NK-92 treated with Interleukin-12 subunit alpha and Interleukin-12 subunit beta, amount 100 ng/mL, for 24 hours (cell line): ENCODE measurements at places on chromosomes 1 and 21.

GRCh38 chr1:1173061-1173792 lies 453 bp upstream of the TTLL10 start:
- no peak for DNase-seq

DNA sequence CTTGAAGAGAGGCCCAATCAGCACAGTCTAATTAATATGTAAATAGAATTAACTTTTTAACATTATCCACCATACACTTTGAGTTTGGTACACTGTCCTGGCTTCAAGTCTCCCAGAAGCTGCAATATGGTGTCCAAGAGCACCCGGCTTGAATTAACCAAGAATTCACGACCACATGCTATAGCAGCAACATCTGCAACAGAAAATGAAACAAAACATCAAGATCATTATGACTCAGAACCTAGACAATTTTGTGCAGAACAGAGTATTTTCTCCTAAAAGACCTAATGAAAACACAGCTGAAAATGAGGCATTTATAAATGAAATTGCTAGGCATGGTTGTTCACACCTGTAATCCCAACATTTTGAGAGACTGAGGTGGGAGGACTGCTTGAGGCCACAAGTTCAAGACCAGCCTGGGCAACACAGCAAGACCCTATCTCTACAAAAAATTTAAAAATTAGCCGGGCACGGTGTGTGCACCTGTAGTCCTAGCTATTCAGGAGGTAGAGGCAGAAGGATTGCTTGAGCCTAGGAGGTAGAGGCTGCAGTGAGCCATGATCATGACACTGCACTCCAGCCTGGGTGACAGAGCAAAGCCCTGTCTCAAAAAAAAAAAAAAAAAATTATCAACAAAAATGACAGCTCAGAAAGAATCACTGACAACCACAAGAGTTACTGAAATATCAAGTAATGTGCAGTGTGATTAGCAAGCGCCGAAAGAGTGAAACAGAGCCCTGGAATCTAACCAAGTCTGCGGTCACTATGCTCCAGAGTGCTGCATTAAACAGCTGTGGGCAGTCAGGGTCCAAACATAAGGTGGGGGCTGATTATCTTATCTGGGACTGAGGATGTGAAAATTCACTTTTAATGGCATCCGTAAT lies 45.3 kb downstream of the HSF2BP start:
- no peak for DNase-seq

DNA sequence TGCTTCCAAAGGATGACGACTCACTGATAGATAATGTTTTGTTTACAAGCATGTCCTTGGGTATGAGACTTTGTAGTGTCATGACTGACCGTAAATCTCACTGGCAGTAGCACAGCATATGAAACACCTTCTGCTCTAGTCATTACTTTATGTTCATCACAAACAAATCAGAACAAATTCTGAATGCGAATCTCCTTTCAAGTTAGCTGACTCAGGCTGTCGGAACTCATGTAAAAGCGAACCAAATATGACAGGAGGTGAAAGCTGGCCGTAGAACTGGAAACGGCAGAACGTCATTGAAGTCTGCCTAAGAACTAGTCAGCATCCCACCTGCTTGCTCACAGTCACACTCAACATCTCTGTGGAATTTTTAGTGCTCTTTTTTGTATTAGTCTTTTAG lies 143.9 kb downstream of the RGS7 start:
- no peak for DNase-seq

DNA sequence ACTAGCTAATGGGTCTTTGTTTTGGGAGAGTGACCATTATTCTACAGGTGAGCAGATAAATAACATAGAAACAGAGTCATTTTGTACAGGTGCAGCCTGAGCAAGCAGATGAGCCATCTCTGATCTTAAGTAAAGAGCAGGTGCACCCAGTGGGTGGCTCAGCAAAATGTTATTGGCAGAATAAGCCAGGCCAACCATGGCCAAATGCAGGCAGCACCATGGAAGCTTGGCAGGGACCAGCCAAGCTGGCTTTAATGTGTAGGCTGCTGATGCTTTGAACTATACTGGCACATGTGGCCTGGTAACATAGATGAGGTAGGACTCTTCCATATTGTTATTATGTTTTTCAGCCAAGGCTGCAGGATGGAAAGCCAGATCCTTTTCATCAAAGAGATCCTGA lies 553.3 kb upstream of the ZRANB2 start:
- no peak for DNase-seq

GRCh38 chr1:3381901-3382300 lies 72.6 kb upstream of the ARHGEF16 start:
- peak; percentile 25 for DNase-seq

DNA sequence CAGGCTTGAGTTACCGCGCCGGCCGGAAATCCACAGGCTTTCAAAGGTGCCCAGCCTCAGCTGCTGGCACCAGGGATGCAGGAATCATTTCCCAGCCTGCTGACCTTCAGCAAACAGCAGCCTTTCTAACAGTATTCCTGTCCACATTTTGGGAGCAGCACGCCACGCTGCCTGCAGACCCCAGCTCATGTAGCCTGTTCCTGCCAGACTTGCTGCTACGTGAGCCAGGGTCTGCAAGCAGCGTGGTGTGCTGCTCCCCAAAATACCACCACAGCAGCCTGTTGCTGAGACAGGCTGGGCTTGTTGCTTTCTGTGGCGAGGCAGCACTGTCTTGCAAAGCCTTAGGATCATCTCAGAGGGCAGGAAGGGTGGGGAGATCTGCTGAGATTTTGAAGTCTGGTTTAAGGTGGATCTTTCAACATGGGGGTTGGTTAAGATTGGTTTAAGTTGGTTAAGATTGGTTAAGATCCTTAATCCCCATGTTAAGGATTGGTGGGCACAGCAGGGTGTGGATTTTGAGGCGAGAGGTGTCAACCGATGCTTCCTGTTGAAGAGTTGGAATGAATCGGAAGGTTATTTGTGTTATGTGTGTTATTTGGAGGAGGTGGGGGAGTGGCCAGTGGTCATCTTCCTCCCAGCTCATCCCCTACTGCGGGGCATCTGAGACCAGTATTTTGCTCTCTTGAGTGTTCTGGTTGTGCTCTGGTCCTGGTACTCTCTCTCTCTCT lies 12.9 kb downstream of the FAAH start:
- DNase-seq: no peak

DNA sequence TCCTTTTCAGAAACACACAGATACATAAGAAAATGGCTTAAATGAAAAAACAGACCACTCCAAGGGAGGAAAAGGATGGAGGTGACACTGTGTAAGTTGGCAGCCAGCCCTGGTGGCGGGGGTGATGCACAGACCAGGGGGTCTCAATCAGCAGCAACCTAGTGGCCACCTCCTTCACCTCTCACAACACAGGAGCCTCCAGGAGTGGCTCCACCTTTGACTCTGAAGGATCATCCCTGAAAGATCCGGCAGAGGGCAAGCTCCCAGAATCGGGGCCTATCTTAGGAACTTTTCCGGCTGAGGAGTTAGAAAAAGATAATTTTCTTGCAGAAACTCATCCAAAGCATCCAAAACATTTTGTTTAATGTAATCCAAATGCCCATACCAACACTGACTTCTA lies 51.2 kb upstream of the SMYD2 start:
- no peak for DNase-seq

- no peak for DNase-seq
Observed at GRCh38 chr1:193431265-193431977, 245.0 kb upstream of the B3GALT2 start.

DNA sequence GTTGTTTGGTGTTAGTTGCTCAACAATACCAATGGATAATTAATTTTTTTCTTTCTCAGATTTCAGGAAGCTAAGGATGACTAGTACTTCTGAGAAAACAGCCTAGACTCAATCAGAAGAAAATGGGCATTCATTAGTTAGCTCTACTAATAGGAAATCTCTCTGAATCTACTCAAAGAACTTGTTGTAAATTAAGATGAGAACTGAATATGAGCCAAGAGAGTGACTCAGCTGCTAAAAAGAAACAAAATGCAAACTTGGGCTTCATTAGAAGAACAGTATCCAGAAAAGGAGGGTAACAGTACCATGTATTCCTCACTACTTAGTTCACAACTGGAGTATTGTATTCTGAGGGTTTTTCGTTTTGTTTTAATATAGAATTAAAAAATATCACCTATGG lies 12.5 kb downstream of the FOXJ3 start:
- DNase-seq: no peak

GRCh38 chr1:30768830-30769718 lies 11.5 kb upstream of the LAPTM5 start:
- DNase-seq: no peak

DNA sequence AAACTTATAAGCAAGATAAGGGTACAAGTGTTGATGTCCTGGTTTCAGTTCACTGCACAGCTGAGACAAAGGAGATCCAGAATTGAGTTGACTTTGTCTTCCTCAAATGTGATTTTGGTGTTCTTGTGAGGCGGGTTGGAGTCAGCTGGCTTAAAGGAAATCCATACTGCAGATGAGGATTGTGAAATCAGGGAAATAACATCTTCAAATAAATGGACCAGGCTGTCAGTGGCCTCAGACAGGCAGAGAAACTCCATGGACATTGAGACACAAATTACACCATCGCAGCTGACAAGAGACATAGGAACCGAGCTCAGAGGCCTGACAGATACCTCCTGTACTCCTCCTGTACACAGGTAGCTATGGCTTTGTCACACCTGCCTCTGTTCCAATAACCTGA lies 27.0 kb upstream of the REG4 start:
- no peak for DNase-seq

DNA sequence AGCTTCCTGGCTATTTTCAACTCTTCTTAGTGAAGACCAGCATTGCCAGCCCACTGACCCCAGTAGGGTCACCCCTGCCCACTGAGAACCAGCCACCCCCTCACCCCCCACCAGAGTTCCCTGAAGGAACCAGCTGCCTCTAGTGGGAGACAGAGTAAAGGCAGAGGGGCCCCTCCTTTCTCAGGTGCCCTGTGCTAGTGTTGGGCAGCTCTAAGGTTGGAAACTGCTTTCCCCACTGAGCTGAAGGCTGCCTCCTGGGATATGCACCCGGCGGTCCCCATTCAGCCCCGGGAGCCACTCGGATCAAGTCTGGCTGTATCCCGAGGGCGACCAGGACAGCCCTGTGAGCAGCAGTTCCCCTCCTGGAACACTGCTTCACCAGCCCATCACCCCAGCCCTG lies 111.0 kb downstream of the PGBD5 start:
- DNase-seq: no peak

DNA sequence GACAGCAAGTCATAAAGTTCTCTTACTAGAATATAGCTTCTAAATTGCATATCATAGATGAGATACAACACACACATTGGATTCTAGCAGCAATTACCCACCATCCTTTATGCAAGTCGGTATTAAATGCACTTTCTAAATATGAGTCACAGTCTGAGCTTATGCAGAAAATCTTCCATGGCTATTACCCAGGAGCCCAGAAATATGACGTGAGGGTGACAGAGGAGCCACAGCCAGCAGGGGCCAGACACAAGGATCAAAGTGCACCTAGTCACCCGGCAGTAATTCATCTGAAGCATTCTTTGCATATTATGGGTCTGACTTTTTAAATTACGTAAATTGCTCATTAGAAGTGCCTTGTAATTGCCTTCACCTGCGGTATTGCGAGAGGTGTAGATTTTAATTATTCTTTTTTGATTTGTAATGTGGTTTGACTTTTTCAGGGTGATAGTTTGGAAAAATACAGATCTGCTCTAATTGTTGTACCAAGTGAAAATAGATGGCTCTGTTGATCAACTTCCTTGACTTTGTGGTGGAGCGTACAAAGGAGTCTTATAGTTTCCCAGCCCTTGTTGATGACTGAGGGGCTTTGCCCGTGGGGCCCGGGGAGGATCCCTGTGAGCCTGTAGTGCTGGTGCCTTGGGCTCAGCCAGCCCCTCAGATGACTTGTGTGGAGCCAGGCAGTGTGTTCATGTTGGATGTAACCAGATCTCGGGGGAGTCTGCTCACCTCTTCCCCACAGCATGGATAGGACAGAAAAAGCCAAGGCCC lies 470.0 kb upstream of the VAMP3 start:
- DNase-seq: no peak

DNA sequence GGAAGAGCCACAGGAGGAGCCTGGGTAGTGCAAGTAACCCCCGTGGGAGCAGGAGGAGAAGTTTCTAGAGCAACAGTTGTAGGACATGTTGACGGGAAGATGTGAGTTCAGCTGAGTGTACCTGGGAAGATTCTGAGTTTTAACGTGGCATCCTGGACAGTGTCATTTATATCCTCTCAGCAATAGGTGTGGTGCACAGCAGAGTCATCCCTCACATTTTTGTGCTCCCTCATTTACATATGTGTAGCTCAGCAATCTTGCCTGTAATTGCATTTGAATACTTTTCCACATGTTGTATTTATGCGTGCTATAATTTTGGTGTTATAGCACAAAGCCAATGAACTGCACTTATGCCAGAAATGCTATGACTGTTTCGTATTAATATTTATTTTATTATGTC lies at the start of gene KRTAP13-3:
Gene KRTAP13-3, minus strand, starts transcription at position 101 of the 400 bp plus-strand sequence. Its CDS starts 14 bp downstream, at position 87.
- DNase-seq: no peak

- peak; percentile 54 for DNase-seq
Observed at GRCh38 chr1:156750711-156751450, 594 bp downstream of the HDGF start.

GRCh38 chr1:175750366-175751071 lies 7.1 kb upstream of the TNR start:
- DNase-seq: no peak

- DNase-seq: no peak
Observed at GRCh38 chr21:44299085-44299457, 782 bp upstream of the PFKL start.

- no peak for DNase-seq
Observed at GRCh38 chr21:38597421-38597820, 99.1 kb upstream of the ERG start.

DNA sequence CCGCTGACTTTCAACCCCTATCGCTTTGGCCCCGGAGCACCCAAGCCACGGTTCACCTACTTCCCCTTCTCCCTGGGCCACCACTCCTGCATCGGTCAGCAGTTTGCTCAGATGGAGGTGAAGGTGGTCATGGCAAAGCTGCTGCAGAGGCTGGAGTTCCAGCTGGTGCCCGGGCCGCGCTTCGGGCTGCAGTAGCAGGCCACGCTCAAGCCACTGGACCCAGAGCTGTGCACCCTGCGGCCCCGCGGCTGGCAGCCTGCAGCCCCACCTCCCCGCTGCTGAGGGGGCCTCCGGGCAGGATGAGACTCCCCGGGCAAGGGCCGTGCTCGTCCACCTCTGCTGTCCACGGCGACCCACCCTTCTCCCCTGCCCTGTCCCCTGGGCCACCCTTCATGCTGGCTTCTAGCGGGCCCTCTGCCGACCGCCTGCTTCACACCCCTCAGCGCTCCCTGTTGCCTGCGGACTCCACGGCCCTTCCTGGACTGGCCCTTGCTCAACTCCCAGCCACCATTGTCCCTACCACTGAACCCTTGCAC lies 92.2 kb upstream of the TRABD2B start:
- DNase-seq: no peak

- DNase-seq: no peak
Observed at GRCh38 chr1:234603221-234604204, 6.5 kb downstream of the IRF2BP2 start.

GRCh38 chr1:176656257-176656995 lies 193.5 kb downstream of the PAPPA2 start:
- no peak for DNase-seq
